PC-9 (cell line): ENCODE measurements at places on chromosomes 12 and 14. TPM values are rescaled to one million over a fixed set of nuclear protein-coding genes. Genes with fewer than 3 reads are reported as not detected.

GRCh38 chr12:29582677-29583272 is 85.3 kb upstream of the OVCH1 start:
- H3K4me1 ChIP-seq = no peaks in the 10 kb centered on the region
- no peak overlapping the region for H3K4me3 ChIP-seq
- H3K36me3 ChIP-seq = no peaks in the 10 kb centered on the region
- DNase-seq = no peak

DNA sequence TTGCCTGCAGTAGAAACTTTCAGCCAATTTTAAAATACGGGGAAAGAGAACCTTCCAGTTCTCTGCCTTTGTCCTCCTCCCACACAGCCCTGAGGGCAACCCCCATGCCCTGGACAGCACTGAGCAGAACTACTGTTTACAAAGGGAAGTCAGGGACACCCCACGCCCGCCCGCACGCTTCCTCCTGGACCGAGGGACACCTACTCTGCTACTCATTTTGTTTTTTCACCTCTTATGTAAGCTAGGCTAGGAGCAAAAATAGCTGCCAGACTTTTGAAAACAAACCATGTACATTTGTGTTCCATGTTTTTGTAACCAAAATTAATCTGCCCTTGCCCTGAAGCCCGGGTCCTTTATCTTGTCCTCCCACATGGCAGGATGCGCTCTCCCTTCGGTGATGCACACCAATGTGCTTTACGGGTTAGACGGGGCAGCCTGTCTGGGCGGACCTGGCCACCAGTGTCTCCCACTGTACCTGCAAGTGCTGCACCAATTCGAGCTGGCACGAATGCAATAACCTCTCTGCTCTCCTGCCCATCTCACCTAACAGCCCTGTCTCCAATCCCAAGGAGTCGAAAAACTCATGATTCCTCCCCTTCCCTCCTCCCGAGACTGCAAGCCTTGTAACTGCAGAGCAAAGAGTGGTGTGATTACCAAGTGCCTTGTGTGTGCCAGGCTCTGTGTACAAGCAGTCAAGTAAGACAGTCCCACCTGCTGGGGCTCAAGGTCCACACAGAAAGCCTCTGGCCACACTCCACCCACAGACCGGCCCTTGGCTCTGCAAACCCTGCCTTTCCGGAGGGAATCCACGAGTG is 85.2 kb downstream of the CCDC88C start:
- DNase-seq = no peak
- no peaks in the 10 kb centered on the region for H3K36me3 ChIP-seq
- no peaks in the 10 kb centered on the region for H3K4me1 ChIP-seq
- H3K27me3 ChIP-seq = no peaks in the 10 kb centered on the region

DNA sequence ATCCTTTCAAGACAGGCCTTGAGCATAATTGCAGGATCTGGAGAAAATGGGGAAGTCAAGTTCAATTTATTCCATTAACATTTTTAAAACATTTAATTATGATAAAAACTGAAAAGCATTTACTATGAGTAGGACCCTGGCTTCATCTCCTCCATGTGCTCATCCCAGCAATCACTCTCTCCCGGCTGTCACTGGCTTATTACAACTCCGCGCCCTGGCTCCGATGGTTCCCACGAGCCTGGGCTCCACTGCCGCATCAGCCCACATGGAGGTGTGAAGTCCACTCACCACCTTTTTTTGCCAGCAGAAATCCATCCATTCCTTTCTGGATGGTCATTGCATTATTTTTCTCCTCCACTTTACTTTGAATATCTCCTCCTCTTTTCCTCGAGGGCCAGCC is 194.4 kb downstream of the EMP1 start:
- no peak for DNase-seq
- no peak overlapping the region for H3K4me3 ChIP-seq
- H3K27ac ChIP-seq = peak overlapping the region; percentile 84
- H3K4me1 ChIP-seq = peaks cover 53% of the 10 kb centered on the region
- H3K36me3 ChIP-seq = no peaks in the 10 kb centered on the region
- H3K27me3 ChIP-seq = no peaks in the 10 kb centered on the region

DNA sequence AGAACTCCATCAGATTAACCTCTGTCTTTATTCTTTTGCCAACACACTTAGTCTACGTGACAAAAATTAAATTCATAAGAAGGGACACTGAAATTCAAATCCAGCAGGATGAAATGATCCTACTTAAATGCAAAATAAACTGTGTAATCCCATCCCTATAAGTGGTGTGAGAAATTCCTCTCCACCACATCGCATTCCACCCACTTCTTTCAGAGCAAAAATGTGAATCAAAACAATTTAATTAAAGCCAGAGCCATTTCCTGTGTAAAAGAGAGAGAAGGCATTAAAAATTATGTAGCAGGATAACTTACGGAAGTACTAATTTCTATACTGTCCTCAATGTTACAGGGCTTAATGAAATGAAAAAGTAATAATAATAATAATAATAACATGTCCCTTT is 844.3 kb downstream of the GALC start:
- DNase-seq = no peak
- H3K36me3 ChIP-seq = no peaks in the 10 kb centered on the region
- H3K4me3 ChIP-seq = no peak overlapping the region
- H3K27me3 ChIP-seq = no peaks in the 10 kb centered on the region
- H3K27ac ChIP-seq = no peak overlapping the region

- no peaks in the 10 kb centered on the region for H3K36me3 ChIP-seq
- no peak overlapping the region for H3K27ac ChIP-seq
- no peak for DNase-seq
- H3K4me1 ChIP-seq = peaks cover 7% of the 10 kb centered on the region; the same call in 1 of the 2 replicates
- no peaks in the 10 kb centered on the region for H3K27me3 ChIP-seq
Measured at GRCh38 chr14:38867561-38868150, 235.4 kb downstream of the SEC23A start.

DNA sequence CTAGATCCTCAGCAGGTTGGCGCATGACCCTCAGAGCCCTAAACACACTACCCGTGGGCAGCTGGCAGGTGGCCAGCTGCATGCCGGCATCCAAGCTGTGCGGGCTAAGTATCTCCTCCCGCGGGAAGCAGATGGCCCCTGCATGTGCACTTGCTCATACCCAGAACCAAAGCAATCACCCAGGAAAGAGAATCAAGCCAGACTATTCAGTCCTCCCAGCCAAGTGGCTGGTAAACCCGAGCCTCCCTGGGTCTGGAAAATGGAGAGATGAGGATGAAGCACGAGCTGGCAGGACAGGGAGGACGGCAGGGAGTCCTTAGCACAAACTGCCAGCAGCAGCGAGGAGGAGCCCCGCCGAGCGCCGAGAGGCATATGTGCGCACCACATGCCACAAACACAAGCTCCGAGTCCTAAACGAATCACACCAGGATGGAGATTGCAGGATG is 139.7 kb downstream of the RIMBP2 start:
- no peaks in the 10 kb centered on the region for H3K36me3 ChIP-seq
- peaks cover 68% of the 10 kb centered on the region for H3K27me3 ChIP-seq
- H3K4me3 ChIP-seq = no peak overlapping the region
- H3K27ac ChIP-seq = no peak overlapping the region
- H3K4me1 ChIP-seq = no peaks in the 10 kb centered on the region
- DNase-seq = no peak

DNA sequence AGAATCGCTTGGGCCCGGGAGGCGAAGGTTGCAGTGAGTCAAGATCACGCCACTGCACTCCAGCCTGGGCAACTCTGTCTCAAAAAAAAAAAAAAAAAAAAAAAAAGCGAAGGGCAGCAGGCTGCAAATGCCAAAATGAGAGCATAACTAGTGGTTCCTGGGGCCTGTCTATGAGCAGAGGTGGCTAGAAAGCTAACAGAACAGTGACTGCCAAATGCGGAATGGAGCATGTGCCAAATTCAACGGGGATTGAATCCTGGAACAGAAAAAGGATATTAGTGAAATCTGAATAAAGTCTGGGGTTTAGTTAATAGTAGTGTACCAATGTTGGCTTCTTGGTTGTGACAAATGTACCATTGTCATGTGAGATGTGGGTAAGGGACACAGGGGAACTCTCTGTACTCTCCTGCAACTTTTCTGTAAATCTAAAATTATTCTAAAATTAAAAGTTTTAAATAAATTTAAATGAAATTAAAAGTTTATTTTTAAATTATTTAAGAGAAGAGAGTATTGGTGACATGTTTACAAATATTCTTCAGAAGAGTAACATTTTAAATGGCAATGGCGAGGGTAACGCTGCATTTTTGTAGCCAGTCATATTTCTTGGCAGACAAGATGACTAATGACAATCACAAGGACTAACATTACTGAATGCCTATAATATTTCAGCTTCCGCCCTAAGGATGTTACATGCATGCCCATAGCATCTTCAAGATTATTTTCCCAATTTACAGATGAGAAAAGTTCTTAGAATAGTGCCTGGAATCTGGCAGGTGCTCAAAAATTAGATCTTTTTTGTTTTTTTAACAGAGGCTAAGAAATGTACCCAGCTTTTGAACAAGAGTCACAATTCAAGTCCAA is 28.9 kb upstream of the NUDT4 start:
- no peaks in the 10 kb centered on the region for H3K4me1 ChIP-seq
- H3K36me3 ChIP-seq = no peaks in the 10 kb centered on the region

Gene KRT77
- not detected in 2 replicates for total RNA-seq
